Left hindlimb (tissue), 1 donor: ENCODE measurements at places on chromosomes 1 and 21.

GRCh38 chr1:25198663-25199252, 33.5 kb downstream of the SYF2 start:
- peak; percentile 62 for DNase-seq

GRCh38 chr1:68375919-68376318, 73.8 kb downstream of the RPE65 start:
- DNase-seq = no peak

GRCh38 chr1:186454981-186455380, 5.9 kb downstream of the PDC start:
- no peak for DNase-seq

- no peak for DNase-seq
Measured at GRCh38 chr21:32099812-32100416, 178.9 kb downstream of the MIS18A start.

GRCh38 chr1:80436851-80437250, 1363.9 kb upstream of the ADGRL2 start:
- DNase-seq = no peak

GRCh38 chr1:116503546-116504307, 67.1 kb downstream of the CD58 start:
- no peak for DNase-seq

DNA sequence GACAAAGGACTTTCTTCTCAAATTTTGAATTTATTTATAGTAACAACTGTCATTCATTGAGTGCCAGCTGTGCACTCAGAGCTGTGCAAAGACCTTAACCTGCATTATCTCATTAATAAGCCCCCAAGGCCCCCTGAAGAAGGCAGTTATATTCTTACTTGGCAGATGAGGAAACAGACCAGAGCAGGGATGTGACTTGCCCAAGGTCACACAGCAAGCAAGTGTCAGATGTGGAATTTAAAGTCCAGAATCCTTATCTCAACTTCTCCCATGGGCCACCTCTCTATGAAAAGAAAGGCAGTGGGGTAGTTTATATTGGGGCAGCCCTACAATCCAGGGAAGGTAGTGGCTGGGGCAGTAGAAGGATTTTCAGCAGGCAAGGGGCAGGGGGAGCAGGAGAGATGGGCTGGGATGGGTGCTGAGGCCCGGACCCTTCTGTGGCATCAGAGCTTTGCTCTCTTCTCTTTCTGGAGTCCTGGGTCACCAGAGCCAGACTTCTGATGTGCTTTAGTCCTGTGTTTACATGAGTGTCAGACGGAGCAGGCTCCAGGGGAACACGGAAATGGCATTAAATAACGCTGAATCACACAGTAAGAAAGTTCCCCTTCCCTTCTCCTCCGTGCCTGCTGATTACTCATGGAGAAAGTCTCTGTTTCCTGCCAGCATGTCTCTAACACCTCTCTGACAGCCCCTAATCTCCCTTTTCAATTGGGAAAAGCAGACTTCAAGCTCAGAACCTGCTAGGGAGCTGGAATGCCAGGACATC, 39.5 kb downstream of the EPHB2 start:
- no peak for DNase-seq

- no peak for DNase-seq
Measured at GRCh38 chr1:40712405-40712944, 21.0 kb downstream of the NFYC start.

DNA sequence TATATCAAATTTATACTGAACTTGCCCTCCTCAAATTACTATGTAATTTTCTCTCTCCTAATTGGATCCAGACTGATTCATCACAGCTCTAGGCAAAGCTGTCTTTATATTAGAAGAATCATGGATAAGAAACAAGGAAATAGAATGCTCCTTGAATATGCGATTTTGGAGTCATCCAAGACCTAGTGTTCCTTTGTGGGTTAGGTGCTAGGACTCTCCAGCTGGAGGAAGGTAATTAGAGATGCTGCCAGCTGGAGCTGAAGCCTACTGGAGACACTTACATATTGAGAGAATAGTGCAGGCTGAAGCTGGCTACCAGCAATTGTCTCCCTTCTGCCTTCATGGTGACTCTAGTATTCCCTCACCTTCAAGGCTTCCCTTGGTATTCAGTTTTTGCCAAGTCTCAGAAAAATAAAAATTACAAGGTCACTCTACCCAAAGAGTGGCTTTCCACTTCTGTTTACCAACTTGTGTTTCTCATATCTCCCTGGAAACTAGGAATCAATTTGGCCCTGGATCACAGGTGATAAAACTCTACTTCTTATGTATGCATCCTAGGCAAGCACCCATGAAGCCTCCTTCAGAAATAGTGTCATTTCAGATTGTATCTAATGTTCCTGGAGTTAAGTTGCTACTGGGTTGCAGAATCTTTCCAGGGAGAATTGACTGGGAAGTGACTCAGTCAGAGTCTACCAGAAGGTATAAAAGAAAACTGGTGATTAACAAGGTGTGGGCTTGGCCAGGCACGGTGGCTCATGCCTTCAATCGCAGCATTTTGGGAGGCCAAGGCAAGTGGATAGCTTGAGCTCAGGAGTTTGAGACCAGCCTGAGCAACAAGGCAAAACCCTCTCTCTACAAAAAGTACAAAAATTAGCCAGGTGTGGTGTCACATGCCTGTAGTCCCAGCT, 24.4 kb upstream of the DOCK7 start:
- DNase-seq = no peak

DNA sequence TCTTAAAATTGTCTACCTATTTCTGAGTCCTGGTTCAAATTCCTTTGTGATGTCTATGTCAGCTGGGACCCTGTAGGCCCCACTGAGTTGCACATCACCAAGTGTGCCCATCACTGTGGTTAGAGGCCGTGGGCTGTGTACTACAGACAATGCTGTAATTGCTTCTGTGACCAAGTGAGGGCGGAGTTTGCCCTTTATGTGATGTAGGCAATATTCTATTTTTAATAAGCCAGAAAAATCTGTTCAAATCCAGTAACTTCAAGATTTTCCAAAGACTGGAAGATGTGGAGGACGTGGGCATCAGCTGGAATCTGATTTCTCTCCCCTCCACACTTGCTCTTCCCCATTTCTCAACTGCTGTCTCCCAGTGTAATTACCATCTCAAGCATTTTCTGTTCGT, 215.4 kb downstream of the PBX1 start:
- DNase-seq = no peak

DNA sequence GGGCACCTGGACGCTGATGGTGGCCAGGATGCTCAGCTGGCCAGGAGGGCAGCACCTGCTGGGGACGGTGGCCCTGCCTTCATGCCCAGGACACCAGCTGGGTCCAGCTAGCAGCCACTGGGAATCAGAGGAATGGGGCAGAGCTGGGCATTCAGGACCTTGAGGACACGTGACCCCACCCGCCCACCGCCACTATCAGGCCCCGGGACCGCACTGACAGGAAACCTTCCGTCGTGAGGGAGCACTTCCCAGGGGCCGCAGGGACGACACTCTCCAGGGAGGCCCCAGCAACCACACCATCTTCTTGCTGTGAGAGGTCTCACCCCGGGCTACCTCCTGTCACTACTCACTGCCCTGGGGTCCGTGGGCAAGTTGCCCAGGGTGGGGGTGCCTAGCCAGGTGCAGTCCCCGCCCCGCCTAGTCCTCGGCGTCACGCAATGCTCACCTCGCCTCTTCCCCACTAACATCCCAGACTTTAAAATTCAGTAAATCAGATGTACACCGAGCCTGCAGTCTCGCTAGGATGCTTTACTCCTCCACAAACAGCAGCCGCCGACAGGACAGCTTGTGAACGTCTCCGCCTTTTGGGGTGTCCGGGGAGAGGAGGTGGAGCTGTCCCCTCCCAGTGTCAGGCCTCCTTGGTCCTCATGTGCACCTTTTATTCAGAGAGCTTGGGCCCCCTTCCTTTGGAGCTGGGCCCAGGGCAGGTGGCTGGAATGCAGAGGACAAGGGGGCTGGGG, 4.9 kb downstream of the VWA1 start:
- DNase-seq = no peak

GRCh38 chr1:154966111-154966510, 4.4 kb downstream of the SHC1 start:
- peak; percentile 29 for DNase-seq

DNA sequence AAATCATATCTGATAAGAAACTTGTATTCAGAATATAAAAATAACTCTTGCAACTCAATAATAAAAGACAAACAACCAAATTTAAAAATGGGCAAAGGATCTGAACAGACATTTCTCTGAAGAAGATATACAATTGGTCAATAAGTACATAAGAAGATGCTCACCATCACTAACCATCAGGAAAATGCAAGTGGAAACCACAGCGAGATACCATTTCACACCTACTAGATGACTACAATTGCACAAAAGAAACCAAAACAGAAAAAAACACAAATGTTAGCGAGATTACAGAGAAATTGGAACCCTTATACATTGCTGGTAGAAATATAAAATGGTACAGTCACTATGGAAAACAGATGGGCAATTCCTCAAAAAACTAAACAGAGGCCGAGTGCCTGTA, 11.5 kb upstream of the ZNF683 start:
- no peak for DNase-seq

DNA sequence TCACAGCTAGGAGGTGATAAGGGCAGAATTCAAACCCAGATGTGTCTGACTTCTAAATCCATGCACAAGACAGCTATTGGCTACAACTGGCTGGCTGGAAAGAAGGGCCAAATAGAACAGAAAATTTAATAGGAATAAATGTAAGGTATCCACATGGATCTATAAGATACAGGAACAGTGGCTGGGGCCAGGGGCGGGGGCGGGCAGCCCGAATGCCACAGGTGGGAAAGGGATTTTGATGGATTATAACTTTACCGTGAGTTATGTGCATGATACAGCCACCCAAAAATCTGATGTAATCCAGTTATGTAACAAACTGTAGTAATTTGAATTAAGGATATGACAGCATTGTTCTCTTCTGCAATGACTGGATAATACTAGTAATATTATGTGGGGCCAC, 87.0 kb upstream of the COA6 start:
- no peak for DNase-seq

GRCh38 chr1:156200044-156200443, 6.1 kb downstream of the SLC25A44 start:
- DNase-seq = no peak

DNA sequence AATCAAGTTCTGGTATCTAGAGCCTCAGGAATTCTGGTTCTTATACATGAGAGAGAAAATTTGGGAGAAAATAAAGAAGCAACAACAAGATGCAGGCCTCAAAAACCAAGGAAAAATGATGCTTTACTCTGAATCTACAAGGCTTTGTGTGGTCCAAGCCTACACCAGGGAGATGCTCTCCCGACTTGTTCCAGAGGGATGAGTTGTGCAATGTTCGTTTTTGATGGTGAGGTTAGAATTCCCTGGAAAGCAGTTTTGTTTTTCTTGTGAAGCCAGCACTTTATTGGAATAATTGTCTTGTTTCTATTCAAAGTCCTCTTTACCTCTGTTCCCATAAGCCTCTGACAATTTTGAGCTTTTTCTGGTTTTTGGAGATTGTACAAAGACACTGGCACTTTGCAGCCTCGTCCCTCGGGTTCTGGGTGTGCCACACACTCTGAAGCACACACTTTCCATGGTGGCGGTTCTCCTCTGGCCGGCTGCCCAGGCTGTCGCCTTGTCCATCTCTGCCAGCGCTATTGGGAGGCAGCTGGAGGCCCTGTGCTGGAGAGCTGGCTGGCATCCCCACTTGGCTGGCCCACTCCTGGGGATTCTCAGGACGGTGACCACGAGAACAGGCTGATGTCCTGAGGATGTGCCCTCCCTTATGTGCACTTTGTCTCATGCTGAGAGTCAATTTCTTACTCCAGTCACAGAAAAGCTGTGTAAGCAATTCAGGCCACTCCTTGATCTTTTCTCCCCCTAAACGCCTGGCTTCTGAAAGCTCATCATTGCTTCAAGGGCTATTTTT, 70.2 kb downstream of the EDEM3 start:
- peak; percentile 52 for DNase-seq

GRCh38 chr1:6102532-6102845, 56.8 kb downstream of the KCNAB2 start:
- peak; percentile 14 for DNase-seq

GRCh38 chr1:210685295-210685650, 356.6 kb downstream of the HHAT start:
- no peak for DNase-seq

GRCh38 chr1:172719694-172720138, 60.8 kb downstream of the FASLG start:
- no peak for DNase-seq

GRCh38 chr21:14454016-14455009, 71.4 kb upstream of the HSPA13 start:
- no peak for DNase-seq

GRCh38 chr1:20634594-20635084, 1.4 kb downstream of the PINK1 start:
- no peak for DNase-seq

GRCh38 chr1:215958841-215959240, 391.7 kb downstream of the KCTD3 start:
- DNase-seq = no peak

DNA sequence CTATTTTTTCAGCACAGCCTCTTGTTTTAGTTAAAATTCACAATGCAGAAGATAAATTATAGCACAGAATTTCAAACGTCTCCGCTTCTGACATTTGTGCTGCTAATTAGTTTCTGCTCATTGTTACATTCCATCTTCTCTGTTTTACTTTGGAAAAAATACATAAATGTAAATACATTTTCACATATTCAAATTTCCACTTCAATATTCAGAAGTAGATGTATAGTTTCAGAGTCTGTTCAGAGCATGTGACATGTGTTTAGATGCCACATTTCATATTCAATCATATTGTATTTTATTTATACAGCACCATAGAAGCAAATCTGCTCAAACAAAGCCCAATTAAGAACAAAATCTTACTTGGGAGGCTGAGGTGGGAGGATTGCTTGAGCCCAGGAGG, 19.6 kb downstream of the TMEM35B start:
- DNase-seq = no peak

DNA sequence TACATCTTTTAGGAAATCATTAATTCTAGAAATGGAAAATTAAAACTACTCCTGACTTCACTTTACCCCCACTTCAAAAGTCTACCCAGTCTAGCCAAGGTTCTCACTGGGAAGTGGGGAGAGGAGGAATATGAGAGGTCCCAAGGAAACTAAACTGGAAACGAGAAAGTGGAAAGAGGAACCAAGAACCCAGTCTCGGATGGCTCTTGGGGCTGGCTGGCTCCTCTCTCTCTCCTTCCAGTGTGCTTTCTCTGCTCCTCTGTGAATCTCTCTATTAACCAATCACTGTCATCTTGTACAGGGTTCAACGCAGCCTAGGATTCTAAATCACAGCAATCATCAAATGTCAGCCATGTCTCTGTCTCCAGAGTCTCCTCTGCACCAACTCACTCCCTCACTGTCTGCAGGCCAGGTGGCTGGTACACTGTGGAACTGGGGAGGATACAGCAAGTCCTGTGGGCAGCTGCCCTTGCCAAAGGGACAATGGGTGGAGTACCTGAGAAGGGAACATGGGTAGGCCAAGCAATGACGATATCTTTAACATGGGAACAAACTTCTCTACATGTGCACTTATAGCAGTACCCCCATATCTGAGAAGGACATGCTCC, 33.7 kb downstream of the GNB1 start:
- DNase-seq = no peak

DNA sequence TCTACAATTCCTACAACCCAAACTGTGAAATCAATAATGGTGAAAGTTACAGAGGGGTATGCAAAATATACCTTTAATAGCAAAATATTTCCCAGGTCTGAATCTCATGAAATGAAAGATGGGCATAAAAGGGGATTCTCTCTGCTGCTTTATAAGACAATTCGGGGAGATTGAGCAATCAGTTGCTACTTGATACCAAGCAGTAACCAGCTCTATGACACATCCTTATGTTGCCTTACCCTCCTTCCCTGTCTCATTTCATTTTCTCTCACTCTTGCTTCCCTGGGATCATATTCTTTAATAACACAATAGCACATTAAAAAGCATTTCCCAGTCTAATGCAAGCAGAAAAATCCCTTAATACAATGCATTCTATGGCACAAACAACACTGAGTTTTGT, 29.0 kb downstream of the ZSWIM5 start:
- DNase-seq = no peak

GRCh38 chr1:61013189-61013945, 69.0 kb upstream of the NFIA start:
- DNase-seq = no peak
